Lung (tissue), 17 donors: ENCODE measurements at places on chromosomes 6 and 20. TPM values are rescaled to one million over a fixed set of nuclear protein-coding genes. Genes with fewer than 3 reads are reported as not detected.

The GPSM3 gene
- 145 TPM for polyA plus RNA-seq

The NR2E1 gene
- 0.01 TPM for polyA plus RNA-seq

The FOXC1 gene
- polyA plus RNA-seq = 1.4 TPM

The MAP3K7 gene
- 13.4 TPM for polyA plus RNA-seq

The NHSL1 gene
- polyA plus RNA-seq = 5.2 TPM

The TAAR9 gene
- polyA plus RNA-seq = not detected

The CST8 gene
- not detected for polyA plus RNA-seq
